ENCODE measurements at places on chromosomes 2 and 18.

DNA sequence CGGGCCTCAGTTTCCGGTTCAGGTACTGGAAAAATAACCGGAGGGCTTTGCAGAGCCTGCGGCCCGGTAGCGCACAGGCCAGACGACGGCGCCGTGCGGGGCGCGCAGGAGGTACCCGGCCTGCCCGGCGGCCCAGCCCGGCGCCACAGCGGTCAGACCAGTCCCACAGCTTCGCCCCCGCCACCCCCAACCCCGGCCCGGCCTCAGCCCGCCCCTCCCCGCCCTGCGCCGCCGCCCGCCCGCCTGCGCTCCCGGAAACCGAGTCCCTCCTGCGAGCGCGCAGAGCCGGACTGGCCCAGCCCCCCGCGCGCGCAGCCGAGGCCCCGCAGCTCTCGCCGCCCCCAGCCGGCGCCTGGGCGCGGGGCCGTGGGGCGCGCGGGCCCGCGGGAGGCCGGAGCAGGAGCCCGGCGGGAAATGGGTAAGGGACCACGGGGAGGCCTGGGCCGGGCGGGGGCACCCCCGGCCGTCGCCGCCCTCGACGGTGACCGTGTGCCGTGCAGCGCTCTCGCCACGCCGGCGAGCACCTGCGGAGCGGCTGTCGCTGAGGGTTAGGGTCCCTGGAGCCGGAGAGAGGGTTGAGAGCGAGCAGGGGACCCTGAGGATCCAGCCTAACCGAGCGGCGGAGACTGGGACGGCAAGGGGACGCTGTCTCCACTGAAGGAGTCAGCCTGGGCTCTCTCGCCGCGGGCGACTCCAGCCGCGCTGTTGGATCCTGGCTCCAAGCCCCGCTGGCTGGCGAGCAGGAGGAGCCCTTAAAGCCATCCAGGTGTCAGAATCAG is 16.5 kb upstream of the PSD4 start:
- DNase-seq: peak; percentile 49

- no peak for DNase-seq
These were observed 1.7 kb downstream of the PJVK start for GRCh38 chr2:178452870-178453269.

DNA sequence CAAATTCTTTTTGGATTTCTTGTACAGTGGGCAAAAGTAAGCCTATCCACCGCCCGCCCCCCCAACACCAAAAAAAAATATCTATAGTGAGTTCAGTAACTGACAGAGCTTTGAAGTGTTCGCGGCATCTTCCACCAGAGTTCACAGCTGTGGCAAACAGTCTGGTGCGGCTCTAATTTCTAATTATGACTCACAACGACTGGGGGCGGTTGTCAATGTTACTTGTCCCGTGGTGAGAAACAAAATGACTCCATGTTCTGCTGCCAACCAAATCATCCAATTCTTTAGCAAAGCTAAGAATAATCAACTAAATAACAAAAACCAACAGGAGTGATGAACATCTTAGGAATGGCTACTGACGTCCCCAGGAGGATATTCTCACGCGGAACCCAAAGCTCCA is 392.5 kb upstream of the SALL3 start:
- no peak for DNase-seq

- peak; percentile 72 for DNase-seq
These were observed 2.1 kb upstream of the PCBP1 start for GRCh38 chr2:70084973-70085710.

DNA sequence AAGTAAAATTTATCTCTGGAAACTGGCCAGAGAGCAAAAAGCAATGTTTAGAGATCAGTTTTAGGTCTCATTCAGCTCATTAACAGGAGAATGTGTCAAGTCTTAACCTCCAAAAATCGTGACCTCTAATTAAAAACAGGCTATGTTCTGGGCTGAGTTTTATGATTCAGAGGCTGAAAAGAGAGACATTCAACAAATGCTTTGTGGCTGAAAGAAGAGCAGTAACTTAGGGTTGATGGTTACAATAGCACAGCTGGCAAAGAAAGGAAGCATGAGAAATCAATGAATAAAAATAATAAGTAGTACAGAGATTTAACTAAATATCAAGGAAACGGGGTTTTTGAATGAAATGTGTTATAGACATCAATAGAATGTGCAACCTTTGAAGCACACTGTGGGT is 13.1 kb downstream of the TGIF1 start:
- DNase-seq: no peak
